Naive thymus-derived CD4-positive, alpha-beta T cell (primary cell): ENCODE measurements at places on chromosomes 2 and 18.

- DNase-seq = no peak
These were observed 52.6 kb upstream of the GLI2 start for GRCh38 chr2:120683081-120683480.

GRCh38 chr2:175010848-175011254 is 5.7 kb upstream of the CHN1 start:
- DNase-seq = no peak

DNA sequence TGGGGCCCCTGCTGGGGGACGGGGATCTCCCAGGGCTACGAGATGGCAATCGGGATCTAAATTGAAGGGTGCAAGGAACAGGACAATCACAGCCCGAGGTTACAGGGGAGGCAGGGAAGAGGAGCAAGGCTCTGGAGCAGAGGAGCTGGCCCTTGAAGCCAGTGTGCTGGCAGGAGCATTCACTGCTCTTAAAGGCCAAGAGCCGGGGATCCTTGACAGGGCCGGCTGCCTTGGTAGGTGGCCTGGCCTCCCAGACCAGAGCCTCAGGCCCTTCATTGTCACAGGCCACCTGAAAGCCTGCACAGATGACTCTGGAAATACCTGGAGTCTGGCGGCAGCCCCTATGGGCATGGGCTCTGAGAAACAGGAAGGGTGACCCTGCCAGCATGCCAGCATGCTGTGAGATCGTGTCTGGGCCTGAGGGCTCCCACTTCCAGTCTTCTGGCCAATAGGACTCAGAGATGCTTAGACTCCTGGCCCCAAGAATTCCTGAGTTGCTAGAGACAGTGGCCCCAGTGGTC is 38.7 kb downstream of the PDIA6 start:
- no peak for DNase-seq

DNA sequence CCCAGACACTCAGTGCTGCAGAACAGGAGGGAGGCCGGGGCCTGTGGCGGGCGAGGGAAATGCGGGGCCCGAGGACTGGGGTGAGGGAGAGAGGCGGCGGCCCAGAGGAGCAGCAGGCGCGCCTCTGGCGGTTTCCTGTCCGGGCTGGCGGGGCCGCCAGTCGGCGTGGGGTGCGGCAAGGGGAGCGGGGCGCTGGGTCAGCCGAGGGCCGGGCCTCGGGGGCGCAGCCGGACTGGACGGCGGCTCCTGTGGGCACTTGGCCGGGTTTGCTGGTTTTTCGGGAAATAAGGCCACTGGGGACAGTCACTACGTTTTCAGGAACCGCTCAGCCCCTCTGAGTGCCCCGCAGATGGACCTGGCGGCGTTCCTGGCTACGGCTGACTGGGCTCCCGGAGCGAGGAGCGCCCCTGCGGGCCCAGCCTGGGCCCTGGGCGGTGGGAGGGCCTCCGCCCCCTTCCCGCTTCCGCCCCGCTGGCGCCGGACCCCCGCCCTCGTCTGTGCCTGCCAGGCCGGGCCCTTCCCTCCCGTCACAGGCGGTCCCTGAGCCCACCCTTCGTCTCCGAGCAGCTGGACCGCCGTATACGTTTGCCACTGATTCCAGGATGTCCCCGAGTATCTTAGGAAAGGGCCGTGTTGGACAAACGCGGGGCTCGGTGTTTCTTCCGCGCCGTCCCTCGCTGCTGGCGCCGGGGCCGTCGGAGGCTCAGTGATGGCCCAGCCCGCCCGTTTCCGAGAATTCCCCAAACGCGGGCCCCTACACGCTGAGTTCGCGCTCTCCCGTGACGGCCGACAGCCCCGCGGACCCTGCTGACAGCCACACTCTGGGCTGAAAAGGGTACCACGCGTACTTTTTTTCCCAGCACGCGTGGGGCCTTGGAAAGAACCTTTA is 84.6 kb downstream of the FAM210A start:
- no peak for DNase-seq

DNA sequence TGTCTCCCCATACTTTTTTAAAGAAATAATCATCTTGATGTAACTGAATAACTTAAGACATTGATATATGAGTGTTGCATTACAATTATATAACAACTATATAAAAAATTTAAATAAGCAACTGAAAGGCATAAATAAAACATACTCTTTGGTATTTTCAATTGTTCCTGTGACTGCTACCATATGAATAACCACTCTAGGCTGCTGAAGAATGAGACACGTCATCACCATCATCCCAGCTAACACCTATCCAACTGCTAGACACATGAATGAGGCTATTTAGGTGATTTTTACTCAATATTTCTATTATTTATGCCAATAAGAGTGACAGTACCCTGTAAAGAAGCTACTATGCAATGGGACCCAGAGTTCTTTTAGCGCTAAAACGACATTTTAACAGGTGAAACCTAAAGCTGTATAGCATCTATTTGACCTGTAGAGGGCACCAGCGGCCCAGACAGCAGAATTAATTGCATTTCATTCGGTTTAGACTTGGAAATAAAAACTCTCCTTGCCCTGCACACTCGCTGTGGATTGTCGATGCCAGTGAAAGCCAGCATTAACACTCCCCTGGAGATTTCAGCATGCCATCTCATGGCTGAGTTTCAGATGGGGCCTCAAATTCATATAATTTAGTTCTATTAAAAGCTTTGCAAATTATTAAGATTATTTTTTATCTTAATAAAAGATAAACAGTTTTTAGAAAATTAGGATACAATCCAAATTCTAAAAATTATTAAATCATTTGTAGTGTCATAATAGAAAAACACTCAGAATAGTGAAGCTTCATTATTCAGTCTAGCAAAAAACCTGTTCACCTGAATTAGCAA is 89.4 kb upstream of the MAP2 start:
- peak; percentile 0 for DNase-seq

GRCh38 chr2:114085992-114086391 is 196.1 kb downstream of the ACTR3 start:
- DNase-seq = no peak
